Pericardium fibroblast (primary cell): ENCODE measurements at places on chromosomes 1 and 21. TPM values are rescaled to one million over a fixed set of nuclear protein-coding genes. Genes with fewer than 3 reads are reported as not detected.

The KRTAP19-3 gene
- not detected in 2 replicates for total RNA-seq

The TRIM63 gene
- 0.70 TPM in 1 of 2 replicates, not detected in the other for total RNA-seq

The LYST gene
- total RNA-seq, result 4.7 and 6.5 TPM in 2 replicates

The MLLT11 gene
- 2.6 TPM in 2 replicates for total RNA-seq

The NFASC gene
- total RNA-seq, result 3.2 and 13.0 TPM in 2 replicates

The SYCP1 gene
- total RNA-seq, result not detected in 2 replicates
